ENCODE measurements at places on chromosomes 11 and 22.

- DNase-seq: no peak
Observed at GRCh38 chr22:33850724-33851123, 69.6 kb downstream of the LARGE1 start.

DNA sequence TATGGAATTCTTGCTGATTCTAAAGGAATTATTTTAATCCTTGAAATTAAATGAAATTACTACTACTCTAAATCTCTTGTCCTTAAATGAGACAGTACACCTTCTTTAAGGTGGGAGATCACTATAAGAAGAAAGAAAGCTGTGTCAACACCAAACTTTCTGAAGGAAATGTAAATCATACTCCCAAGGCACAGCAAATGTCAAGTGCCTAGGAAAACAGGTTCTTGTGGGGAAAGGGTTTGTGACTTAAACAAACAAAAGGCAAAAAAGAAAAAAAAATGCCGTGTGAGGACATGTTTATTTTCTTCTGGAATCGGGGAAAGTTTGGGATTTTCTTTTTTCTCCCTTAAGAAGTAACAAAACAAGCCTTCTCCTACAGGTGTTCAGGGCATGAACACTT, 745.1 kb downstream of the DLG2 start:
- DNase-seq: no peak

DNA sequence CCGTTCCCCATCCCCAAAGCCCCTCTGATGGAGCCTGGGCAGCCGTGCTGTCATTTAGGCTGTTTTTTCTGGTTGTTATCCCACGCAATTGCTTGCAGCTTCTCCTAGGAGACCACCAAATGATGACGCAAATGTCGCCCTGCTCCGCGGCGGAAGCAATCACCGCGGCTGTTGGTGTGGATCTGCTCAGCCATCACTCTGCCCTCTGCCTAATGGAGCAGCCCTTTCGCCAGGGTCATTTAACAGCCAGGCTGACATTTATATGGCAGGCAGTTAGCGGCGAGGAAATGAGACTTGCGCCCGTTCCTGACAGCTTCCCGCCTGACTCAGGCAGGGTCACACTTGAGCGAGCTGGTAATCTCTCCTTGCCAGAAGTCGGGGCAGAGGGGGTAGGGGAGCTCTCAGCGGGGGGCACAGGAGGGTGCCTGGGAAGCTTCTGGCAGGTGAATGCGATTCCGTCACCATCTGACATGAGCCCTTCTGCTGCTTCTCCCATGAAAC, 97.9 kb upstream of the RTL6 start:
- DNase-seq: peak; percentile 20

DNA sequence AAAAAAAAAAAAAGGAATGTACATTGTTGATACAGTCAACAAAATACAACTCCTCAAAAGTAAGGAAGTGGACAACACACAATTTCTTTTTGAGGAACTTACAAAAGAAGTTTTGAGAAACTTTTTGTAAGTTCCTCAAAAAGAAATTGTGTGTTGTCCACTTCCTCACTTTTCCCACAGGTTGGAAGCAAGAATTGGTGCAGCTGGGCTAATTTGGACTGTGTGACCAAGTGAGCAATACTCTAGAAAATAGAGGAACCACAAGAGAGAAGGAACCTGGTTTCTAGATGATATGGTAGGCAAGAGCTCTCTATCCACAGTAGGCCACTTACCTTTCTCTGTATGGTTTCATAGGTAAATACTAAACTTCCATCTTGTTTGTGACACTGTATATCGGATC, 1053.8 kb downstream of the LRRC4C start:
- no peak for DNase-seq

GRCh38 chr22:45163099-45163450, 650 bp upstream of the NUP50 start:
- DNase-seq: peak; percentile 56

DNA sequence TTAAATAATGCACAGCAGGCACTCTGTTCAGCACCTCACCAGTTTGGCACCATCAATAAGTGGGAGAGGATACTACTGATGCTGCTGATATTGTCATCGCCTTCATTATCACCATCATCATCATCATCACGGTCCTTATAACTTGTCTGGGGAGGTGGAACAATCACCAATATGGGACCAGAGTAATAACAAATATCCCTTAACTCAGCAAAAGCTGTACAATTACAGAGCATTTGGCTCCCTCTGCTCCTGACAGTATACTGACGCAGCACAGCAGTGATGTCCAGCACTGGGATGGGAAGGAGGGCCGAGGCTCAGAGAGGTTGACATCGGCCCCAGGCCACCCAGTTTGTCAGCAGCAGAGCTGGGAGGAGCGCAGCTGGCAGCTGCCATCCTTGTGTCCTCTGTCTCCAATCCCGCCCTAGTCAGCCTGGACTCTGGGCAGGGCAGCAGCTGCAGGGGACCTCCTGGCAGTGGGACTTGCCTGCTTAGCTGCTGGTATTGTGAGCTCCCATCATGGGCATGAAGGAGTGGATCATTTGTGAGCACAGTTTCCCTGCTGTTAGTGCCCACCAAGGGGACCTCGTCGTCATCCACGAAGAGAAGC, 90.0 kb downstream of the DHCR7 start:
- no peak for DNase-seq

GRCh38 chr11:123659311-123659710, 4.9 kb upstream of the SCN3B start:
- DNase-seq: no peak

- DNase-seq: no peak
Observed at GRCh38 chr22:44573451-44573850, 75.4 kb upstream of the RTL6 start.

DNA sequence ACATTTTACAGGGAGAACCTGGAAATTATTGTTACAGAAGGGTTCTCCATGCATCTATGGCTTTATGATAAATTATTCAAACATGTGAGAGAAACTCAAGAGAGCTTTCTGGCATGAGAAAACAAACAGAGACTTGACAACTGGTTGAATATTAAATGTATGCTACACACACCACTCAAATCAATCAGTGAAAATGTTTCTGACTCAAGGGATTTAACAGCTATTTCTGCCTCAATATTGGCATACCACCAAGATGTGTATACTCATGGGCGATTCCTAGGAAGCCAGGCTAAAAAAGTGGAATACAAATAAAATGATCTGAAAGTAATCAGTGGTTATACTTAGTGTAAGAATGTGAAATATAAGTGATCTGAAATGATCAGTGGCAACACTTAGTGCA, 15.8 kb upstream of the OR51T1 start:
- no peak for DNase-seq

GRCh38 chr22:37968452-37969251, 15.2 kb downstream of the POLR2F start:
- DNase-seq: no peak

Data from dermis blood vessel endothelial cell (primary cell).